Stimulated activated naive CD4-positive, alpha-beta T cell (primary cell): ENCODE measurements at places on chromosomes 11 and 22.

DNA sequence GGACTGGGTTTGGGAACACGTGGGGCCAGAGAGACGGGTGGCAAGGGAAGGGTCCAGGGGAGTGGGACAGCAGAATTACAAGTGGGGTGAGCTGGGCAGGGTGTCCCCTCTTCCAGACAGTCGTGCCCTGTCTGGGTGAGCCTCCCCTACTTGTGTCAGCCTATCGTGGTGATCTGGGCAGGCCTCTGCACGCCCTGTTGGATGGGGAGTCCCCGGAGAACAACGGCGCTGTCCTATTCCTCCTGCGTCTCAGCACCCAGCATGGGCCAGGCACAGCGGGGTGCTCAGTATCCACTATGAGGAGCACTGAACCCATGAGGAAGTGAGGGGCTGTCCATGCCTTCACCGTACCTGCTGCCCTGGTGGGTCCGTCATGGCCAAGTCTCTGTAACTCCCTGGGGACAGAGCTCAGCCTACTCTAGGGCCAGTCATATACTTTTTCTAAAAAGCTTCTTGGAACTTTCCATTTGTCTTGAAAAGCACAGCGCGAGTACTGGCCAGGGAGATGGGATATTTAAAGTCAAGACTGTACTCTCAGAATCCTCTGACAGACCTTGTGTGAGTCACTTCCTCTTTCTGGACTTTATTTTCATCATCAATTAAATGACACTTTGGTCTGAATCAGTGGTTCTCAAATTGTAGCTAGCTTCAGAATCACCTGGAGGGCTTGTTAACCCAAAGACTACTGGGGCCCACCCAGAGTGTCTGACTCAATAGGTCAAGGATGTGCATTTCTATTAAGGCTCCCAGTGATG is 81.7 kb upstream of the NECTIN1 start:
- DNase-seq: no peak

DNA sequence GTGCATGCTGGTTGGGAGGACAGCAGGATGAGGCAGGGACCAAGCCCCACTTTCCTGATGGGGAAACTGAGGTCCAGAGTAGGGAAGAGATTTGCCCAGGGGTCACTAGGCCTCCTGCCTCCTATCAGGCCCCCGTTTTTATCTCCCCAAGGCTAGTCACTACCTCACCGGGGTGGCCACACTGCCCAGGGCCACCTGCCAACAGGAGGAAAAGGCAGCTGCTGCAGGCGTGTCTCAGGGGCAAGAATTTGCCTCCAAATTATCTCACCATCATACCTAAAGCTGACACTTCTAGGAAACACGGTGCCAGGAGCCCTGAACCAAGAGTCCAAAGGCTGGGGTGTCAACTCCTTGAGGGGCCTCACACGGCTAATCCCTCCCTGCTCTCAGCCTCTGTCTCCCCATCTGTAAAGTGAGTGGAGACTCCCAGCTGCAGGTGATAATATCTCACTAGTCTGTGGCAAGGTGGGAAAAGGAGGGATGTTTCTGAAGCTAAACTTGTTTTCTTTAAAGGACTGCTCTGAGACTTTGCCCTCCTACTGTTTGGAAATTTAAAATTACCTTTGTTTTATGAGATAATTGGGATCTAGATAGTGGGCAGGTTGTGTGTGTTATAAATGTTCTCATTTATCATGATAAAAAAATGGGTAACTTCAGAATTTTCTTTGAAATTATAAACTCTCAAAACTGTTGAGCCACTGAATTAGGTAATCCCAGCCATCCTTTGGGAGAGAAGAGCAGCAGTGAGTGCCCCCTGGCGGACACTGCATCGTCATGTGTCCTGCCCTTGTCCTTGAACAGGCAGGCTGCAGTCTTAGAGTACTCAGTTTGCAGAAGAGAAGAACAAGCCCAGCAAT is 60.0 kb downstream of the MYO7A start:
- DNase-seq: peak; percentile 26

GRCh38 chr22:39277142-39277607 is 32.4 kb upstream of the PDGFB start:
- DNase-seq: no peak

- DNase-seq: no peak
These were observed 10.8 kb downstream of the IGLL1 start for GRCh38 chr22:23569291-23569690.

- no peak for DNase-seq
These were observed 90.0 kb downstream of the ARHGAP42 start for GRCh38 chr11:100777103-100777502.

- DNase-seq: no peak
These were observed 3.1 kb downstream of the C1QTNF6 start for GRCh38 chr22:37184816-37185541.

DNA sequence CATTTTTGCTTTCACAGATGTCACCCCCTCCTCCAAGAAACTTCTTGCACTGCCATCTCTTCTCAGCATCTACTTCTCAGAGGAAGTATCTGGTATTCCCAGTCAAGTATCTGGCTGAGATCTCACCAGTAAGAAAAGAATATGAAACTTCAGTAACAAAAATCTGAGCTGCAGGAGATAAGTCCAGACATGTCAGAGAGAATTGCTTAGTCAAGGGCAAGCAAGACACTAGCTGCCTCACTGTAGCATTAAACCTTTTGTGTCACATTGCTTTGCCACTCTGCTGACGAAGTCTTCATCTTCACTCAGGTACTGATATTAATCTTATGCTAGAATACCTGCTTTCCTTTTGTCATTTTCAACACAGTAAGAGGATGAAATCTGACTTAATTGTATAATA is 70.6 kb upstream of the ZC3H12C start:
- no peak for DNase-seq

- no peak for DNase-seq
These were observed 44.8 kb downstream of the FDX1 start for GRCh38 chr11:110474578-110474977.

DNA sequence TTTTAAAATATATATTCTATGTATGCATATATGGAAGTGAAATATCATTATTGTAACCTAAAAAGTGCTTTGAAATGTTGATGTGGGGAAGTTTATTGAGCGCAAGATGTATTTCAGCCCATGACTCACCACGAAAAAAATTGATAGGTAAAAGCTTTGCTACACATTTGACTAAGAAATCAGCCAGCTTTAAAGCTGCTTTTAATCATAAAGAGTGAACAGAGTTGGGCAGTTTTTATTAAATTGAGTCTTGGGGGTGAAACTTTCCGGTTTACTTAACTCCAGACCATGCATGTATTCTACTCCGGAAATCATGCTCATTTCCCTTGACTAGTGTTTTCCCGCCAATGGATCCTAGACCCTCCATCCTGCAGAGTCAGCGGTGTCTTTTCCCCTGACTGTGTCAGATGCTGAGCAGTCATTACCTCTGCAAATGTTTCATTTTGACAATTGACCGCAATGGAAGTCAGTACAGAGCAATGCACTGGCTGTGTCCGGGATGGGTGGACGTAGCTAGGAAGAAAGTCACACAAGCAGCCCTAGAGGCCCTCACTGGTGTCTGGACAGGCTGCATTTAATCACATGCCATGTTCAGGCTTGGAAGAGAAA is 47.2 kb upstream of the MPEG1 start:
- no peak for DNase-seq

GRCh38 chr11:103109818-103110388 is 677 bp downstream of the DYNC2H1 start:
- DNase-seq: no peak

GRCh38 chr22:31448382-31448781 is 41.3 kb downstream of the EIF4ENIF1 start:
- DNase-seq: no peak

- DNase-seq: no peak
These were observed 33.5 kb downstream of the GDPD4 start for GRCh38 chr11:77267962-77268361.

GRCh38 chr11:117226388-117227385 is 5.2 kb downstream of the PCSK7 start:
- DNase-seq: peak; percentile 72

DNA sequence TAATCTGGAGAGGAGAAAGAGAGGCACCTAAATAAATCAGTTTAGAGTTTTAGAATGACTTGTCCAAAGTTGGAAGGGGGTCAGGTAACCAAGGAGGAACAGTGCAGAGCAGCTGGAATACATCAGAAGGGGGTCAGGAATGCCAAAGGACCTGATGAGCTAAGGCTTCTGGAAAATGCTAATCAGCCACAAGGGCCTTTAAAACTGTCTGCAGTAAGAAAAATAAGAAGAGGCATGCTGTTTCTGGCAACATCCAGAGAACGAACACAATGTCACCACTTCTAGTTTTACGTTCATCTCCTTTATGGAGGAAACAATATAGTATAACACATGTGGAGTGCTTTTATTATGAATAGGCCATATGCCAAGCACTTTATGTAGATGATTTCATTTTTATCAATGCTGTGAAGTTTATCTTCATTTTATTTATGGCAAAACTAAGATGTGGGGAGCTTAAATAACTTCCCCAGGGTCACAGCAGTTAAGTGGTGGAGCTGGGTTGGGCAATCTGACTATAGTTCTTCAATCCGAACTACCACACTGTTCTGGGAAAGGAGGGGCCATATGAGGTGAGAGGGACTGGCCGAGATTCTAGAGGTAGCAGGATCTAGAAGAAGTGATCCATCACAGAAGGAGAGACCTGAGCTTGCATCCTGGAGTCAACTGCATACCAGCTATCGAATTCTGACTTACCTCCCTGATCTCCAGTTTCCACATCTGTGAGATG is 22.6 kb downstream of the ACO2 start:
- DNase-seq: no peak

- no peak for DNase-seq
These were observed 47.8 kb downstream of the BRSK2 start for GRCh38 chr11:1437500-1437899.

DNA sequence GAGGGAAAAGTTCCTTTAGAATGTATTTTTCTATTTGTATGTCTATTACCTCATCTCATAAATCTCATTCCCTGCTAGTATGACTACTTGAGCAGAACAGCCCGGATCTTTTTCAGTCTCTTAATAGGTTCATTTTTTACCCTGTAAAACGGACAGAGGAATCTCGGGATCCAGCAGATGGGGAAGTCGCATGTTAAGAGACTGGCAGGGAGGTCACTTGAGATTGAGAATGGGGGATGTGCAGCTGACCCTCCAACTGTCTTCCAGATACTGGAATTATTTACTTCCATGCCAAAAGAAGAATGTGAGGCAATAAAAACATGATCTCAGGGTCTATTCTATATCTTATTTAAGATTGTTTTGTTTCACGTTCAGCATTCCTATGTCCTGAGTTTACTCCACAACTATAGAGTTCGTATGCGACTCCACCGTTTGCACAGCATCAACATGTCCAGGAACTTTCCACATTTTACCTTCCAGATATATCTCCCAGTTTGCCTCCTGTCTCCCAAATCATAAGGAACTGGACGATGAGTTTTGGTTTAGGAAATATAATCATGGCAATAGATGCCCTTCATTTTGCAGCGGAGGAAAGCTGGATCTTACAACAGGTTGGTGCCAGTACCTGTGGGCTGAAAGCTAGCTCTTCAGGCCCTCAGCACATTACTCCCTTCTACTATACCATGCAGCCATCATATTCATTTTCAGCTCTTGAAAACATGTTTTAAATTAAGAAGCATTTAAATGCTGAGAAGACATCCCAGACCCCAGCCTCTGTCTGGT is 181.5 kb downstream of the MAML2 start:
- no peak for DNase-seq

DNA sequence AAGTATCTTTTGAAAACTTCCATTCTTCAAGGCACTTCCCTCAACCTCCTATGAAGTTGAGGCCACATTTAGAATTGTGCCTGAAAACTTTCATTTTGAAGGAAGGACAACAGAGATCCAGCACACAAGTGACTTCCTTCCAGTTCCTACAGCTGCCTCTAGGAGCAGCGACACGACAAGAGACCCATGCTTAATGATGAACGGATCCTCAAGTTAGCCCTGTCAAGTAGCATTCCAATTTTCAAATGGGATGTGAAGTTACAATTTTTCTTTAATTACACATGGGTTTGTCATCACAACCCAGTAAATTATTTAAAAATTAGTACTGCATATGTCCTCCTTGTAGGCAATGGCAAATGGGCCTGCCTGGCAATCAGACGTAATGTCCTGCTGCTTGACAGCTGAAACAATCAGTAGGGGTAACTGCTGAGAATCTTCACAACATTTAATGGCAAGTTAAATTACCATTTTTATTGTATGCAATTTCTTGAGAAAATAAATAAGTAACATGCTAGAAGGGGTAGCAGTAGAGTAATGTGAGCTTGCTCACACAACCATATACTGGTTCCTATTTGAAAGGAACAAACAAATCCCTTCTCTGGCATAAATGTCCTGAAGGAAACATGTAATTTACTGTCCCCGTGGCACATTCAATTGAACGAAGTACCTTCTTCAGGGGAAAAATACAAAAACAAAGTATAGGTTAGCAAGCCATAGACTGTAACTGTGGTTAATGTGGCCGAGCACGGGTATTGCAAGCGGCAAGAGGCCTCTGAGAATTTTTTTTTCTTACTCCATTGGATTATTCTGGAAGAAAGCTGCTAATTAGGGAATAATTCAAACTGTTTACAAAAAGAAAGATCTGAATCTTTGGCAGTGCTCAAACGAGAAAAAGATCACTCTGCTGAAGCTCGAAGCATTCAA is 288.3 kb downstream of the CADM1 start:
- no peak for DNase-seq

GRCh38 chr11:30091246-30091645 is 74.4 kb upstream of the KCNA4 start:
- no peak for DNase-seq

DNA sequence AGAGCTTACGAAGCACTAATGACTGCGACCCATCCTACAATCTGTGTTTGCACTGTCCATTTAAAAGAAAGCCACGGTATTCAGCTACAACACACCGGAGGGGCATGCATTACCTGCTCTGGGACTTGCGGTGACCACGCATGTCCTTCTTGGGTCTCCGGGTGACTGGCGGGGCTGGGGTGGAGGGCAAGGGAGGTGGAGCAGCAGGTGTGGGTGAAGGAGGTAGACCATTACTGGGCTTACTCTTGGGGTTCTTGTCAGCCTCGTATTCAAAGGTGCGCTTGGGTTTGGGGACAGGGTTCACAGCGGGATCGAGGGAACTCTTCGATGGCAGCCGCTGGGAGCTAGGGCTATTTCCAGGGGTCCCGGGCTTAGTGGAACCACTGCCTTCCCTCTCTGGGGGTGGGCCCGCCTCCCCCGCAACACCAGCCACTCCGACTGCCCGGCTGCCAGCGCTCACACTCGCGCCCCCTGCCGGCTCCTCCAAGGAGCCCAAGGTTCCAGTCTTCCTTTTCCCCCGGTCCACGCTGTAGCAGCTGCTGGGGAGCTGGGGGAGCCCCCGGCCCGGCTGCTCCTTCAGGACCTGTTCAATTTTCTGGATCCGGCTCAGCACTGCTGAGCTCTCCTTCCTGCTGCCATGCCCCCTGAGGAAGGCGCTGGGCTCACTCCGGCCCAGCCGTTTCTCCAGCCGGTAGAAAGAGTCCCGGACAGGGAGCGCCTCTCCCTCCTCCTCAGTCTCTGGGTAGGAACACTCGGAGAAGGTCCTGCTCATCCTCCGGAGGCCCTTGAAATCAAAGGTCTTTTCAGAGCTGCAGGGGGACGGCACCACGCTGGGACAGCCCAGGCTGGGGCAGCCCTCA is 47.5 kb downstream of the RPL27A start:
- DNase-seq: no peak

GRCh38 chr11:70583781-70584218 is 185.5 kb downstream of the CTTN start:
- DNase-seq: no peak

GRCh38 chr11:111039982-111040381 is 205.5 kb upstream of the POU2AF2 start:
- DNase-seq: no peak
